ENCODE measurements at places on chromosomes 1 and 21.

GRCh38 chr1:27368869-27369582 lies 2.3 kb upstream of the MAP3K6 start:
- DNase-seq = no peak

DNA sequence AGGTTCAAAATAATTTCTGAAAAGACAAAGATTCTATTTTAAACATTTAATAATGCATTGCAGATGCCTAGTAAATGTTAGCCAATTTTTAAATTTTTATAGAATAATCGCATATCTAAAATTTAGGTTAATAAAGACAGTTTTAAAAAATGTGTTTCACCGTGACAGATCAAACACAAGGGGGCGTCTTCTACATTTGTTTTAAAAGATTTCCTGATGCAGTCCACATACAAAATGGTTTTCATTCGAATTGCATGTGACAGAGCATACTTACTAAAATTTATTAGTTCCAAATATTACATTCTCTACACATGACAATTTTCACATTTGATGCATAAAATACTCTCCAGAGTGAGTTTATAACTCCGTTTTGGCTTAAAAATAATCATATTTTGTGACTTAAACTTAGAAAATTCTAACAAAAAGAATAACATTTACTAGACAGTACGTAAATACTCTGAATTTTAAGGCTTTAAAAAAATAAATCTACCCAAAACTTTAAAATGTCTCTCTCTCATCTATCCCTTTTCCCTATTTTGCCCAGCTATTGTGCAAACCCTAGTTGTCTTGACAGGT lies 75.5 kb downstream of the ADAMTS1 start:
- no peak for DNase-seq

DNA sequence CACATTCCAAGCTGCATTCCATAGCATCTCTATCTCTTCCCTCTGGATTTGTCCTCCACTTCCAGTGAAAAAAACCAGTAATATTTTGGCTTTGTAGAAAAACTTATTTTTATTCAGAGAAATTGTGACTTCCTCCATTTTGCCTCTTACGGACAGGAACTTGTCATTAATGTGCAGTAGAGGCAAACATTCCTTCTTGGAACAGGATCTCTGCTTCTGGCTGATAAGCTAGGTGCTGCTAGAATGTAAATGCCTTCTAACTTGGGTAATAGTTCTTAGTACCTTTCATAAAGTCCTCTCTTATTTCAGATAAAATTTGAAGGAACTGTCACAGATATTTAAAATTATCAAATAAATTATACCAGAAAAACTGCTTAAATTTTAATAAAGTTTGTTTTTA lies 707.8 kb downstream of the USP25 start:
- no peak for DNase-seq

GRCh38 chr1:30194741-30195423 lies 528.5 kb downstream of the MATN1 start:
- no peak for DNase-seq

GRCh38 chr1:151371370-151372057 lies 991 bp downstream of the SELENBP1 start:
- no peak for DNase-seq

DNA sequence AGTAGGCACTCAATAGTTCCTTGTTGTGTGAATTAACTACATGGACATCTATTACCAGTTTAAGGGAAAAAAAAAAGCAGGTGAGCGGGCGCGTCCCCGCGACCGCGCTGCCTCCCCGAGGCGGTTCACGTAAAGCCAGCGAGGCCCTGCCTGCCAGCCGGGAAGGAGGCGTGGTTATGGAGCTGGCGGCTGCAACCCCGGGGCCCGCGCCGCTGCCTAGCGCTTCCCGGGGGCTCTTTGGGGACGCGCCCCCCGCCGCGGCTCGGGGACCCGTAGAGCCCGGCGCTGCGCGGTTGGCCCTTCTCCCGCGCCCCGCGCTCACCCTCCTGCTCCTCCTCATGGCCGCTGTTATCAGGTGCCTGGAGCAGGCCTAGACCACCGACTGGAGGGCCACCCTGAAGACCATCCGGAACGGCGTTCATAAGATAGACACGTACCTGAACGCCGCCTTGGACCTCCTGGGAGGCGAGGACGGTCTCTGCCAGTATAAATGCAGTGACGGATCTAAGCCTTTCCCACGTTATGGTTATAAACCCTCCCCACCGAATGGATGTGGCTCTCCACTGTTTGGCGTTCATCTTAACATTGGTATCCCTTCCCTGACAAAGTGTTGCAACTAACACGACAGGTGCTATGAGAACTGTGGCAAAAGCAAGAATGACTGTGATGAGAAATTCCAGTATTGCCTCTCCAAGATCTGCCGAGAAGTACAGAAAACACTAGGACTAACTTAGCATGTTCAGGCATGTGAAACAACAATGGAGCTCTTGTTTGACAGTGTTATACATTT lies 2.6 kb upstream of the CC2D1B start:
- DNase-seq = peak; percentile 68

- DNase-seq = no peak
Observed at GRCh38 chr1:245938046-245938435, 569.0 kb downstream of the SMYD3 start.

GRCh38 chr1:248924696-248925532 lies 18.9 kb downstream of the PGBD2 start:
- no peak for DNase-seq

DNA sequence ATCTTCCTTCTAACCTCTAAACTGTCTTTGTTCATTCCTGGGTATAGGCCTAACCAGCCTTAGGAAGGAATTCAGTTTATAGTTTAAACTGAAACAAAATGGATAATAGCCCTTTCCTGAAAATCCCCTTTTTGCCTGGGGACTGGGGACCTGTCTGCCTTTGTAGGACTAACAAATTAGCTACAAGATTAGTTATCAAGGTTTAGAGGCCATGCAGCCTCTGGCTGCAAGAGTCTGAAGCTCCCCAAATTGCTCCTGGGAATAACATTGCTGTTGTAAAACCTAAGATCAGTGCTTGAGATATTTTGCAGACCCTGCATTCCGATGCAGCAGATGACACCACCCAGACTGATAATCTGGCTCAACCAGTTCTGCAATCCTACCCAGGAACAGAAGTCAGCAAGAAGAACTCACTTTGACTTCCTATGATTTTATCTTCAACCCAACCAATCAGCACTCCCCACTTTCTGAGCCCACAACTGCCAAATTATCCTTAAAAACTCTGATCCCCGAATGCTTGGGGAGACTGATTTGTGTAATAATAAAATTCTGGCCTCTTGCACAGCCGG lies 96.6 kb upstream of the ETV3 start:
- DNase-seq = no peak

DNA sequence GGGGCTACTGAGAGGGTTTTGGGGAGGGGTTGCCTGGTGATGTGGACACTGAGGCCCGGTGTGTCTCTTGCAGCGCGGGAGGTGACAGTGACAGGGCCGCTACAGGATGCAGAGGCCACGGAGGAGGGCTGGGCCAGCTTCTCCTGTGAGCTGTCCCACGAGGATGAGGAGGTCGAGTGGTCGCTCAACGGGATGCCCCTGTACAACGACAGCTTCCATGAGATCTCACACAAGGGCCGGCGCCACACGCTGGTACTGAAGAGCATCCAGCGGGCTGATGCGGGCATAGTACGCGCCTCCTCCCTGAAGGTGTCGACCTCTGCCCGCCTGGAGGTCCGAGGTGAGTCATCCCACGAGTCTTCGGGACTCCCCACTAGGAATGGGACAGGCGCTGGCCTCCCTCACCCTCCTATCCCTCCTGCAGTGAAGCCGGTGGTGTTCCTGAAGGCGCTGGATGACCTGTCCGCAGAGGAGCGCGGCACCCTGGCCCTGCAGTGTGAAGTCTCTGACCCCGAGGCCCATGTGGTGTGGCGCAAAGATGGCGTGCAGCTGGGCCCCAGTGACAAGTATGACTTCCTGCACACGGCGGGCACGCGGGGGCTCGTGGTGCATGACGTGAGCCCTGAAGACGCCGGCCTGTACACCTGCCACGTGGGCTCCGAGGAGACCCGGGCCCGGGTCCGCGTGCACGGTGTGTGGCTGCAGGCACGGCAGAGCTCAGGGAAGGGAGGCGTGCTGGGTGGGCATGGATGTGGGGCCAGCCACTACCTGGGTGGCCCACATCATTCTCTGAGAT lies 72.5 kb downstream of the OBSCN start:
- no peak for DNase-seq

- no peak for DNase-seq
Observed at GRCh38 chr1:17895986-17896385, 140.9 kb downstream of the ACTL8 start.

- DNase-seq = no peak
Observed at GRCh38 chr1:71835442-71835813, 446.9 kb downstream of the NEGR1 start.

- DNase-seq = no peak
Observed at GRCh38 chr1:247360116-247360898, 28.6 kb upstream of the ZNF496 start.

GRCh38 chr1:30700528-30701257 lies 22.7 kb downstream of the MATN1 start:
- DNase-seq = no peak

- DNase-seq = no peak
Observed at GRCh38 chr1:201499795-201500669, 6.9 kb downstream of the CSRP1 start.
